ENCODE measurements at places on chromosomes 1 and 21. TPM values are rescaled to one million over a fixed set of nuclear protein-coding genes. Genes with fewer than 3 reads are reported as not detected.

Gene ABCD3
- 26.5 TPM for total RNA-seq

Gene PBXIP1
- total RNA-seq, result 59.8 TPM

Gene GPR61
- not detected for total RNA-seq

Gene TIE1
- total RNA-seq, result 1,011 TPM

Gene UBASH3A
- not detected for total RNA-seq

Gene DDX59
- total RNA-seq, result 9.5 TPM

Gene MYBPH
- not detected for total RNA-seq

Gene ELAVL4
- total RNA-seq, result not detected

Gene PCP4L1
- not detected for total RNA-seq

Gene MATN1
- under 0.01 TPM for total RNA-seq

Gene PRAMEF25
- not detected for total RNA-seq

Gene AK4
- 47.4 TPM for total RNA-seq

Gene LRRC38
- not detected for total RNA-seq

Gene C4BPA
- total RNA-seq, result not detected

Gene FGR
- total RNA-seq, result under 0.01 TPM

Gene KRTAP20-4
- not detected for total RNA-seq

Gene ADAM30
- total RNA-seq, result not detected

Gene FH
- total RNA-seq, result 125 TPM

Gene HAO2
- total RNA-seq, result not detected

Gene SPATA6
- total RNA-seq, result 1.5 TPM

Gene AQP10
- total RNA-seq, result not detected

Gene HSPA6
- total RNA-seq, result 0.33 TPM

Gene SH2D1B
- not detected for total RNA-seq

Gene PTGFR
- total RNA-seq, result under 0.01 TPM

Gene LCE4A
- total RNA-seq, result not detected

Gene CYP4A11
- not detected for total RNA-seq

Gene CA14
- total RNA-seq, result not detected

Gene TRIM58
- total RNA-seq, result 0.33 TPM

Gene HMGN2
- total RNA-seq, result 245 TPM

Gene FCN3
- 0.33 TPM for total RNA-seq

Gene MASP2
- not detected for total RNA-seq

Gene SPATA45
- not detected for total RNA-seq

Gene KCNN3
- 2.3 TPM for total RNA-seq

Gene NPHS2
- total RNA-seq, result not detected

Gene PFKFB2
- total RNA-seq, result 1.3 TPM

Gene A3GALT2
- total RNA-seq, result not detected

Gene PADI2
- not detected for total RNA-seq

Gene PLEKHA6
- 13.9 TPM for total RNA-seq

Gene FCRL3
- not detected for total RNA-seq

Gene SPATA17
- not detected for total RNA-seq

Gene HHAT
- 2.9 TPM for total RNA-seq

All from vein endothelial cell (primary cell).